ENCODE measurements at places on chromosomes 12 and 14. TPM values are rescaled to one million over a fixed set of nuclear protein-coding genes. Genes with fewer than 3 reads are reported as not detected.

Gene MUCL1
- polyA plus RNA-seq: not detected

Gene PTCSC3
- not detected for polyA plus RNA-seq

Gene PPP4R4
- polyA plus RNA-seq: 1.1 TPM

Gene KRT85
- polyA plus RNA-seq: not detected

Gene RHEBL1
- polyA plus RNA-seq: not detected

Measured in stomach (tissue), 19 donors.